ENCODE measurements at places on chromosomes 5 and 9.

- no peak for DNase-seq
These were observed 404.0 kb downstream of the PDE4D start for GRCh38 chr5:59489551-59489950.

DNA sequence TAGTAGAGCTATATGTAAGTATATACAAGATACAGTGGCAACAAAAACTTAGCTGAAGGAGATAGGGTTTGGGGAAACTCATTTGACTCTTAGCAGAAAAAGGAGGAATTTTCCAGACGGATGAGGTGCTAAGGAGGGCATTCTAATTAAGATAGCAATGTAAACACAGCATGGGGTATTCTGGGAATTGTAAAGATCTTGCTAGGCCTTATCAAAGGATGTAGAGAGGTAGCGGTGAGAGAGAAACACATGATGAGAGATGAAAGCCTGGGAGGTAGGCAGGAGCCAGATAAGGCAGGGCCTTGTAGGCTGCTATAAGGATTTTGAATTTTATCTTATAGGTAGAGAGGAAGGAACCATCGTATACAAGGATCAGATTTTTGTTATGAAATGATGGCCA is 106.6 kb upstream of the KCNN2 start:
- DNase-seq, result no peak

GRCh38 chr5:132662925-132663770 is 5.2 kb downstream of the IL13 start:
- DNase-seq, result no peak

- no peak for DNase-seq
These were observed 241.9 kb downstream of the SAXO1 start for GRCh38 chr9:18791074-18791473.

- no peak for DNase-seq
These were observed 288.0 kb downstream of the ICE1 start for GRCh38 chr5:5710471-5710870.

DNA sequence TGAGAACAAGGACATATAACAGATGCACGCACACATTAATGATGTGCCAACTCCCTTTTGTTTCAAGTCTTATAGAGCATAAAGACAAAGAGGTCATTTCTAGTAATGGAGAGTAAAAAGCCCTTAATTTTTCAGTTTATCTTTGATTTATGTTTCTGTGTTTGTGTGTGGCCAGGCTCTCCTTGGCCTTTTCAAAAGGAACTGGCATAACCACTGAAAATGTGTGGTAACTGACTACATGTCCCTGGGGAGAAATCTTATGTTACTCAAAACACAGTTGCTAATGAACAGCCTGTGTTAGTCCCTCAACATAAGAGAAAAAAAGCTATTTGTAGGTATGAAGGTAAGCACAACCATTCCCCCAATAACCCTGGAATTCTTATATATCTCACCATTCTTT is 47.6 kb upstream of the SHOC1 start:
- DNase-seq, result no peak

- DNase-seq, result no peak
These were observed 133.4 kb downstream of the TRPM3 start for GRCh38 chr9:70987986-70988385.

DNA sequence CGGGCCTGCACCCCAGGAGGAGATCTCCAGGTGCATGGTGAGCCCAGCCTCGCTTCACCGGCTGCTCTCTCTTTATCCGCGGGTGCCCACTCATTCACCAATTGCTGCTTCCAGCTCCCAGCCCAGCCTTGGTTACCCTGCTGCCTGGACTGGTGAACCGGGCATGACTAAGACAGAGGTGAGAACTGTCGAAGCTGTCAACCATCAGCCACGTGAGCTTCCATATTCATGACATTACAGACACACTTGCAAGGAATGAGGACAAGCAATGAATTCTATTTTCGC is 220.5 kb downstream of the ROR2 start:
- no peak for DNase-seq
